ENCODE measurements at places on chromosomes 2 and 18. TPM values are rescaled to one million over a fixed set of nuclear protein-coding genes. Genes with fewer than 3 reads are reported as not detected.

- DNase-seq, result no peak
- H3K27ac ChIP-seq, result no peak overlapping the region
- H3K36me3 ChIP-seq, result no peaks in the 10 kb centered on the region
- no peaks in the 10 kb centered on the region for H3K27me3 ChIP-seq
- no peak overlapping the region for H3K4me3 ChIP-seq
- H3K4me1 ChIP-seq, result no peaks in the 10 kb centered on the region
Measured at GRCh38 chr18:32760391-32760790, 12.4 kb downstream of the KLHL14 start.

DNA sequence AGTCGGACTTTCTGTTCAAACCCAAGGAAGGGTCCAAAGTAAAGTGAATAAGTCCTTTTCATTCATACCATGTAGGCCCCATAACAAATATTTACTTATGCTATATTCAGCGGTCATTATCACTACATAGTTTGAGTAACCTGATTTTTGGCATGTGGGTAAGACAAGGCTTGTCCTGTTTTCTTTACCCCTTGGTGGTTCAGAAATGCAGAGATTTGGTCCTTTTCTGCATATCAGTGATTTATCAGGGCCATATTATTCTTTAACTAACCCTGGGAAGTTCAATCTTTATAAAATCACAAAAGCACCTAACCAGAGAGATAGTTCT is 157.4 kb downstream of the GPD2 start:
- H3K36me3 ChIP-seq, result no peaks in the 10 kb centered on the region
- H3K4me1 ChIP-seq, result no peaks in the 10 kb centered on the region
- no peaks in the 10 kb centered on the region for H3K27me3 ChIP-seq
- H3K4me3 ChIP-seq, result no peak overlapping the region
- H3K27ac ChIP-seq, result no peak overlapping the region

Gene NEU4
- 10.7 TPM for total RNA-seq

Gene APLF
- total RNA-seq, result 3.5 TPM

Gene CROCC2
- total RNA-seq, result not detected

Gene DLGAP1
- total RNA-seq, result 0.17 TPM

DNA sequence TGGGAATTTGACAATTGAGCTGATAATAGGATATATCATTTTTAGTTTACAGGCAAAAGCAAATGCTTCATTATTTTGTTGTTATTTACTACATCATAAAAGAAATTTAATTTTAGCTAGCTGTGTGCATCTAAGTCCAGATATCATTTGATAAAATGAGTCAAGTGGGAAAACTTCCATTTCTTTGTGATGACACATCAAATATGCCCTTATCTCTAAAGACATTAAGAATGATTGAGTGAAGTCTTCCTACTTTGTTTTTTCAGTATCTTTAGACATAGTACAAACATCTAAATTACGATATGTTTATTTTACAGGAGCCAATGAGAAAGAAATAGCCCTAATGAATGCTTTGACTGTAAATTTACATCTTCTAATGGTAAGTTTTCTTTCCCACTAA is 77.0 kb downstream of the KYNU start:
- H3K27ac ChIP-seq, result no peak overlapping the region
- H3K4me3 ChIP-seq, result no peak overlapping the region
- H3K36me3 ChIP-seq, result no peaks in the 10 kb centered on the region
- no peak for DNase-seq
- H3K4me1 ChIP-seq, result no peaks in the 10 kb centered on the region
- H3K27me3 ChIP-seq, result no peaks in the 10 kb centered on the region

DNA sequence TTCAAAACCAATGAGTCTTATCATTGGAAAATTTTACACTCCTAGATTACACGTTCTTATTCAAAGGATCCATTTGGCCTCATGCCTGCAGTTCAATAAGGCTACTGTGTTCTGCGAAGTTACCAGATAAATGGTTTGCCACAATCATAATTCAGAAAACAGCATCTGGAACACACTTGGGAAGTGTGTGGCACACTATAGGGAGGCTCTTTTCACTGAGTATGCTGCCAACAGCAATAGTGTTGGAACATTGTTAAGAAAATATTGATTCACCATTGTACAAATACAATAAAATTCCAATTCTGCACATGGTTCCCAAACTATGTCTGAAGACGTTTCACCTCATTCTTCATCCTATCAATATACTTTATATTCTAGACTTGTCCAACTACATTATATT is 141.4 kb upstream of the DOK6 start:
- H3K27ac ChIP-seq, result no peak overlapping the region
- H3K36me3 ChIP-seq, result no peaks in the 10 kb centered on the region
- no peaks in the 10 kb centered on the region for H3K27me3 ChIP-seq
- DNase-seq, result no peak

Measured in psoas muscle (tissue), 8 donors.